Large intestine (tissue), 12 donors: ENCODE measurements at places on chromosomes 7 and 10. TPM values are rescaled to one million over a fixed set of nuclear protein-coding genes. Genes with fewer than 3 reads are reported as not detected.

The LIPJ gene
- 0.10 TPM for polyA plus RNA-seq

- H3K27me3 ChIP-seq, result no peaks in the 10 kb centered on the region
- peaks cover 6% of the 10 kb centered on the region for H3K4me1 ChIP-seq
- H3K27ac ChIP-seq, result no peak overlapping the region
- DNase-seq, result no peak
- H3K36me3 ChIP-seq, result peaks cover 11% of the 10 kb centered on the region
- no peak overlapping the region for H3K4me3 ChIP-seq
Measured at GRCh38 chr7:151678227-151678604, 158.5 kb upstream of the RHEB start.

GRCh38 chr10:55500931-55501559, 700.0 kb upstream of the PCDH15 start:
- H3K27me3 ChIP-seq, result no peaks in the 10 kb centered on the region
- peak; percentile 4 for DNase-seq
- H3K27ac ChIP-seq, result no peak overlapping the region
- no peak overlapping the region for H3K4me3 ChIP-seq

DNA sequence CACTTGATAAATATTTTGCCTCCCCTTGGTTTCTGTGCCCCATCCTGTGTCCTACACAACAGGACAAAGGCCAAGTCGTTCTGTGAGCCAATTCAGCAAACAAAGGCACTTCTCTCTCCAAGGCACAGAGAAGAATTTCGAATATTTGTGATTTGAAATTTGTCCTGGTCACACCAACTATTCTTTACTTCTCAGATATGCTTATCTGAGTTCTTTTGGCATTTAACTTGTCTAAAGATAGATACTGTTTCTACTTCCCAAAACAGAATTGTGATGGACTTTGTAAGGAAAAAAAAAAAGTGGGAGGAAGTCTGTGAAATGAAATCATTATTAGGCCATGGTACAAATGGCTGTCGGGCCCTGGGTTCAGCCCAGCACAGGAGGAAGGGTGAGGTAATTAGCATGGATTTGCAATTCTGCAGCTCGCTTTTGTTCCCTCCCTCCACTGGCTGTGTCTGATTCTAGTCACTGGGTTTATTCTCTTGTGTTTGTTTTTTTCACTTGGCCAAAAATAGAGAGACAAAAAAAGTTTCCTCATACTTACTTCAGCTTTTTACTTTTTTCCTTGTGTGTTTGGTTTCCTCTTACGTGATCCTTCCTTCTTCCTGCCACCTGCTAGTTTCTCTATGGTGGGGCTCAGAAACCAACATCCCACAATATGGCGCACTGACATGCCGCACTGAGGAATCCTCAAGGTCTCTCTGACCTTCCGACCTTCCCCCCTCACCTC, 108.2 kb upstream of the MKLN1 start:
- H3K4me1 ChIP-seq, result no peaks in the 10 kb centered on the region
- H3K27ac ChIP-seq, result no peak overlapping the region

DNA sequence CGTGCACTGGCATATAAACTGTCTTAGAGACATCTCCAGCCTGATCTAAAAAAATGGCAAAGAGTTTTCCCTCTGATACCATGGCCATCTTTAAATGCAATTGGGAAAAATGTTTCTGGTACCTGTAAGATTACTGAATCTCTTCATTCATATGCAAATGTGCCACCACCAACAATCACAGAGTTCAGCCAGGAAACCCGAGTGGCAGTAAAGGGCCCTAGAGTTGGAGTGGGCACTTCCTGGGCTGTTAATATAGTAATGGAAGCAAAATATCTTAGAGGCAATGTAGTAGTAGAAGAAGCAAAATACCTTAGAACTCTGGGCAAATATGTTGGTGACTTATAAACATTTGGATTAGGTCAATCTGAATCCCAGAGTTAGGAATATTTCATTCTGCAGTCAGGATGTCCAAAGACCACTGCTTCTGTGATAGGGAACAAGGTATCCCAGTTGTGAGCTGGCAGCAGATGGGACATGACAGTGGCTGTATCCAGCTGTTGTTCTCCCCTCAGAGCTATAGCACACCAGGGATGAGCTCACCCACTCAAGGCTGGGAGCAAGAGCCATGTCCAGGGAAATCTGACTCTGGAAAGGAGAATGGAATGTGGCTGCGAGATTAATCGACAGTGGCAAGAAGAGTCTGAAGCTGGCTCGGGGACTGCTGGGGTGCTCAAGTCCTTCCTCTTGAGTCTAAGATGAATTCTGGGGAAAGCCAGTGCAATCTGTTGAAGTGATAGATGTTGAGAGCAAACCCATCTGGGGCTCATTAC, 332.1 kb downstream of the PHTF2 start:
- no peak overlapping the region for H3K27ac ChIP-seq
- no peak for DNase-seq
- no peaks in the 10 kb centered on the region for H3K4me1 ChIP-seq
- no peak overlapping the region for H3K4me3 ChIP-seq

The CRHR2 gene
- 0.31 TPM for polyA plus RNA-seq

- DNase-seq, result no peak
- no peak overlapping the region for H3K4me3 ChIP-seq
- no peak overlapping the region for H3K27ac ChIP-seq
- H3K36me3 ChIP-seq, result no peaks in the 10 kb centered on the region
- H3K27me3 ChIP-seq, result no peaks in the 10 kb centered on the region
Measured at GRCh38 chr10:35424680-35425285, 88.5 kb downstream of the CCNY start.

DNA sequence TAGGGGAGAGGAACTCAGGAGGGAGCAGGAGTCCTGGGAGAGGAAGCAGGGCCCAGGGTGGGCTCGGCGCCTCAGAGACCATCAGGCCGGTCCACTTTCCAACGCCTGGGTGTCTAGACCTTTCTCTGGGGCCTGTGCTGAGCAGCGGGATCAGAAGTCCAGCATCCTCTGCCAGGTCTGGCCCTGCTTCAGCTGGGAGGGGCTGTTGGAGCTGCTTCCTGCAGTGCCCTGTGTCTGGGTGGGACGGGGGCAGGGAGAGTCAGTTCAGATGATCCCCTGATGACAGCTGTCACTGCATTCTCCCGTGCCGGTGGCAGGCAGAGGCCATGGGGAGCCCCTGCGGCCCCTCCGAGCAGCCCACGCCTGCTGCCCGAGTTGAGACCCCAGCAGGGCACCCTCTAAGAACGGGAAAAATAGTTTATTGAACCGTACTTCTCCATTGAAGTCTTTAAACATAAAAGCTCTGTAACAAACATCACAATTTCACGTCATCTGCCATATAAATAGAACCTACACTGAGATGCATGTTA, 23.3 kb downstream of the AP5Z1 start:
- H3K4me3 ChIP-seq, result no peak overlapping the region
- H3K4me1 ChIP-seq, result no peaks in the 10 kb centered on the region
- no peak for DNase-seq
- H3K27ac ChIP-seq, result no peak overlapping the region
- H3K36me3 ChIP-seq, result no peaks in the 10 kb centered on the region
